ENCODE measurements at places on chromosomes 3 and 15. TPM values are rescaled to one million over a fixed set of nuclear protein-coding genes. Genes with fewer than 3 reads are reported as not detected.

DNA sequence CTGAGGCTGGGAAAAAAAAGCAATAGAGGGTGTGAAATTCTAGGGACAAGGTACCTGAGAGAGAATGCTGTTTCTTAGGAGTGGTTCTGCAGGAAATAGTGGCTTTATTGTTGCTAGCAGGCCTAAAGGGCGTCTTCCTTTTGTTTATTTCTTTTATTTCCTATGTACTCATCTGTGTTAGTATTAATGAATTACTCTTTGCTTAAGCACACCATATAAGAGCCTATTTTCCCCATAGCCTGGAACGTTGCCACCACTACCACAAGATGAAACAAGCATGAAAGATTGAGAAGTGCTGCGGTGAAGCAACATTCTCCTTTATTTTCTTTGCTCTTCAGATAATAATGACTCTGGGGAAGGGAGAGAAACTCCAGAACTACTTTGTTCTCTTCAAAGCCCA is 21.3 kb upstream of the GOLIM4 start:
- no peak overlapping the region for H3K4me3 ChIP-seq
- no peaks in the 10 kb centered on the region for H3K27me3 ChIP-seq
- DNase-seq = no peak
- no peaks in the 10 kb centered on the region for H3K36me3 ChIP-seq

- DNase-seq = no peak
- H3K4me3 ChIP-seq = no peak overlapping the region
- H3K4me1 ChIP-seq = no peaks in the 10 kb centered on the region
These were observed 732.9 kb downstream of the VGLL3 start for GRCh38 chr3:86257955-86258641.

DNA sequence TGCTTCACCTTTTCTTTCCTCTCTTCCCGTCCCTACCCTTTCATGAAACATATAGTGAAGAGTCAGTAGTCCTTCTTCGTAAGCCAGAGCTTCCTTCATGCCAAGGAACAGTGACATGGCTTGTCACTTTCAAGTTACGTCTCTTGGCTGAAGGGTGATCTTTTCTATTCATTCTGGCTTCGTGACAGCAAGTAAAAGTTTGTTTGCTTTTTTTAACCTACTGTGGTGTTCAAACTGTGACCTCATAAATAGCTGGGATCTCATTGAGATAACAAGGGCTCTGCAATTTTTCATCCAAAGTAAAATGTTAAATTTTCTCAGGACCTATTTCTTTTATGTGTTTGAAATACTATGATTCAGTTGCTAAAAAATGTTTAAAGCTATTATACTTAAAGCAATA is 10.5 kb downstream of the CDIN1 start:
- no peak overlapping the region for H3K4me3 ChIP-seq
- peaks cover 8% of the 10 kb centered on the region for H3K4me1 ChIP-seq
- DNase-seq = no peak
- H3K36me3 ChIP-seq = no peaks in the 10 kb centered on the region
- no peaks in the 10 kb centered on the region for H3K27me3 ChIP-seq
- H3K27ac ChIP-seq = no peak overlapping the region

GRCh38 chr3:149170672-149171071 is 41.2 kb downstream of the HPS3 start:
- no peaks in the 10 kb centered on the region for H3K27me3 ChIP-seq
- H3K27ac ChIP-seq = no peak overlapping the region
- peaks cover 37% of the 10 kb centered on the region for H3K36me3 ChIP-seq

DNA sequence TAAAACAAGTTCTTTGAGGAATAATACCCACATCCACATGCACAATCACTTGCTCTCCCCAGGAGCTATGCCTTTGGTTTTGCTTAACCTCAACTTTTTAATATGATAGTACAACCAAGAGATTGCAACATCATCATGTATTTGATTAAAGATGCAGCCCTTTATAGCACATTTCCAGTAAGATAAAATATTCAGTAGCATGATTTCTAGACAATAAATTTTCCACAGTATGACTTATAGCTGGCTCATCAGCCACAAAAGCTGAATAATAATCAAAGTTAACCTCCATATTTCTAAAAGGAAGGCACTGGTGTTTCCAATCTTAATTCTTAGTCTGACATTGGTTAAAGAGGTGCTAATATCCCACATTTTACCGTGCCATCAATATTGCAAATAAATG is 622.5 kb downstream of the TBL1XR1 start:
- H3K27me3 ChIP-seq = no peaks in the 10 kb centered on the region
- no peak for DNase-seq
- H3K36me3 ChIP-seq = no peaks in the 10 kb centered on the region
- no peaks in the 10 kb centered on the region for H3K4me1 ChIP-seq

IL5RA gene
- total RNA-seq = 0.12 TPM

FRMD4B gene
- 83.3 TPM for total RNA-seq

SH3BP5 gene
- 28.0 TPM for total RNA-seq

KBTBD12 gene
- not detected for total RNA-seq

STXBP5L gene
- total RNA-seq = not detected
